ENCODE measurements at places on chromosomes 6 and 20.
A peak's percentile ranks its signal among the peaks of the same experiment; 100 is the strongest.

- DNase-seq: no peak
Observed at GRCh38 chr20:43349841-43350240, 107.9 kb upstream of the SRSF6 start.

- no peak for DNase-seq
Observed at GRCh38 chr6:161486361-161487216, 212.7 kb upstream of the AGPAT4 start.

DNA sequence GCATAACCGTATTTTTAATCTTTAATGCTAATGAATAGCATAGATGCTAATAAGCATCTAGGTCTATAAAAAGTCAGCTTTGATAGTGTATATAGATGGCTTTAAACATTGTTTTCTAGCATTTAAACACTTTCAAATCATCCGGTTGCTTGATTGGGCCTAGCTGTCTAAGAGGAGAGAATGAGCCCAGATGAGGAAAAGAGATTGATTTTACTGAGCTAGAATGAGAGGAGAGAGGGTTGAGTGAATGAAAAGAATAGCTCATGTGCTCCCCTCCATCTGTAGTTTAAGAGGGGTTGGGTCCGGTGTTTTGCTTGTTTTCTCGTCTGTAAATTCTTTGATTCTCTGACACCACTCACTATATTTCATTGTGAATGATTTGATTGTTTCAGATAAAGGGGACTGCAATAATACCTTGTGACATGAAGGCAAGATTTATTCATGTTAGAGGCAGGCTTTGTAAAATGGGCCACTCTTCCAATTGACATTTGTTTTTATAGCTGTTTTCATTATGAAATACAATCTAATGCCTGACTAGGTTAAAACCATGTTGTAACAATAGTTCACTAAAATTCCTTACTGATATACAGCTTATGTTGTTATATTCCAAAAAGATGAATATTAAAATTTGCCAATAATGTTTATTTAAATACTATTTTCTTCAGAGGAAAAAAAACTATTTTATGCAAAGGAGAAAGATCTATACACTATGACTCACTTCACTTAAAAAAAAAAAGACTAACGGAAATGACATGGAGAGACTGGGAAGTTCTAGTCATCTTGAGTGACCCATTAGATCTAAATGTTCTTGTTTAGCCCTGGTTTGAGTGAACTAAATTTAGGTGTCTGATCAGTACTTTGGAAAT lies 3.2 kb downstream of the PTPN1 start:
- no peak for DNase-seq

GRCh38 chr20:36318166-36318565 lies 12.0 kb downstream of the DLGAP4 start:
- DNase-seq: no peak

DNA sequence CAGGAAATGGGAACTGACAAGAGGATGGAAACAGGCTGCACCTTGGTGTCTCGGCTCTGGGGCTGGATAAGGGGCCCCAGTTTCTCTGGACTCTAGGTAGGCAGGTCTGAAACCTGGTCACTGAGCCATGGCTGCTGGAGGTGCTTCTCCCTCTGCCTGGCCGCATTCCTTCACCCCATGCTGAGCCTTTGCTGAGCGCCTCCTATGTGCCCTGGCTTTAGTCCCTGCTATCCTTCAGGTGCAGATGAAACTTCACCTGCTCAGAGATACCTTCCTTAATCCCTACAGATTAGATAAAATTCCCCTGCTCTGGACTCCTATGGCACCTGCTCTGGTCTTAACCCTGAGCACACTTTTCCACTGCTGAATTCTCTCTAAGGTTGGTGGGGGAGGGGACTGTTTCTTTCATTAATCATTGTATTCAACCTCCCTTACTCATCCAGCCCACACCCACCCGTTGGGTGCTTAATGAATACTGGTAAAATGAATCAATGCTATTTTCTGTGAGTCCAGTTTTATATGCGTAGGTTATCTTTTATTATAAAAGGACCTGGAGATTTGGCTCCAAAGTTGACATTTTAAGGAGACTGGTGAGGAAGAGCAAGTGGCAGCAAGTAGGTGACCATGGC lies 19.3 kb downstream of the MYLK4 start:
- no peak for DNase-seq

DNA sequence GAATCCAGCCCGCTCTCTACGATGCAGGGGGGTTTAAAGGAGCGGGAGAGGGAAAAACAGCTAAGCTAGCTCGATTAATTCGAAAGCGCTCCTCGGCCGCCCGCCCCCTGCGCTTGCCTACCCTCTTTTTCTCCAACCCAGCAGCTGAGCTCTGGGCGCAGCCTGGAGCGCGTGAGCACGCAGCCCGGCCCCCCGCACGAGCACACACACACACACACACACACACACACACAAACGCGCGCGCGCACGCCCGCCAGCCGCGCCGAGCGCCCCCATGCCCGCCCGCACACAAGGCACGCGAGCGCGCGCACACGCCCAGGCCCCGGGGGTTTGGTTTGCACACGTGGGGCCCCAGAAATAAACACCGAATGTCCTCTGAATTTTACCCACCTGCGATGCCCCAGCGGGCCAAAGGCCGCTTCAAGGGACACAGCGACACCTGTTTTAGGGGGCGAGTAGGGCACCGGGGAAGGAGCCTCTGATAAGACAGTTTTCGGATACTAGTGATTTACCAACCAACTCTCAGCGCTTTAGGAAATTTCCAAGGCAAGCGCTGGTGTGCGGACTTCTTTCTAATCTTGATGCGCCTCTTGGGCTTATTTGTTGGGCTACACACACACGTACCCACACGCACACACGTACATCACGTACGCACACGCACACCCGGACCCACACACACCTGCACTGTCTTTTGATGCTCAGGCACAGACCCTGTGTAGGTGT lies 802 bp upstream of the NRN1 start:
- DNase-seq: peak; percentile 36

DNA sequence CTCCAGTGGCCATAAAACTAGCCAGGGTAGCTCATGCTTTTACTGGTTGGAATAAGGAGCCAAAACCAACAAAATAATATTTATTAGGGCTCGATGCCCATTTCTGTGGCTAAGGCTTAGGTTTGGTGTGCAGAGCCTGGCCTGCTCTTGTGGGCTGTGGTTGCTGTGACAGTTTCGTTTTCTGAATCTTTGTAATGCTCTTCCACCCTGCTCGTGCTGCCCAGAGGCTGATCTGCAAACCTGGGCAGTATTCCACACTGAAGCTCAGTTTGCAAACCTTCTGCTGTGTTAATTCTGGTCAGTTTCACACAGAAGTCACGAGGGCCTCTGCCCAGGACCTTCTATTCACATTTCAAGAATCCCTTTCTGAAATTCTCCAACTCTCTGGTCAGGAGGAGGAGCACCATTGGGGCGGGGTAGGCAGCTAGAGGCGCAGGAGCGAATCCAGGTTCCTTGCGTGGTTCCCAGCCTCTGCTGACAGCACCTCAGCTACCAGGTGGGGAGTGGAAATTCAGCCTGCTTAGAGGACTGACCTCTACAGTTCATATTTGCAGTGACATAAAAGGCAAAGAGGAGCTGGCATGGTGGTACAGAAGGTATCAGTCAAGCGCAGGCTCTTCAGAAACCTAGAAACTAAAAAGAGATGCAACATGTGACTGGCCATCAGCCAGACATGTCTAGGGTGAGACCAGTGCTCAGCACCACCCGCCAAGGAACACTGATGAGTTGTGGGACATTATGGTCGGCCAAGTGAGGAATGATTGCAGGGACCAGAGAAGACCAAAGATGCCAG lies 14.3 kb upstream of the C20orf144 start:
- no peak for DNase-seq

GRCh38 chr20:60403105-60403741 lies 445.0 kb downstream of the CDH26 start:
- DNase-seq: no peak

DNA sequence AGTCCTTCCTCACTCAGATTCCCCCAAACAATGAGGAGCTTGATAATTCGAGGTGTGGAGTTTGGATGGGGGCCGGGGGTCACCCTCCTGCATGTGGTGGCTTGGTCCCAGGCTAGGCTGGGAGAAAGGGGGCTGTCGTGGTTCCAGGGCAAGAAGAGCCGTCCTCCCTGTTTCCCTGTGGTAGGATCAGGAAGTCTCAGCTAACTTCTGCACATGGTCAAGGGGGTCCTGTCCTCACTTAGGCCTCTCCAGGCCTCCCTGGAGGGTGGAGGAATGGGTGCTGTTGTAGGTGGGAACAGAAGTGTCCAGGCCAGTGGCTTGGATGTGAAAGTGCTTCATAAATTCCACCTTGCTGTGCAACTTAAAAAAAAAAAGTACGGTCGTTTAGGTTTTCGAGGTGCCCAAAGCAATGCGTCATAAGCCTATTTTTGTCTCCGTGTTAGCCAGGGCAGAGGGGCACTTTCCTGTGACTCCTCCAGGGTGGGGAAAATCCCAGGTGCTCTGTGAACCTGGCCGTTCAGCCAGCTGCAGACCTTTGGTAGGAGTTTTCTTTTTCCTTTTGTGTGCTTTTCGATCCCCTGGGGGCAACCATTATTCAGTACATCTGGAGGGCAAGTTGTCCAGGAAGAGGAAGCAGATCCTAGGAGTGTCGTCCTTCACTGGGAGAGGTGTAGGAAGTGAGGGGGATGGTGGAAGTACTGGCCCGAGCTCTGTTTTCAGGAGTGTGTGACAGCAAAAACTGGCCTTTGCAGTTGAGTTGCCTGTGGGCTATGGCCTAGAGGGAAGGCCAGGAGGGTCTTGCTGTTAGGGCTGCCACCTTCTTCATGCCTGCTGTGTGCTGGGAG lies 9.6 kb downstream of the IGF2R start:
- DNase-seq: no peak

DNA sequence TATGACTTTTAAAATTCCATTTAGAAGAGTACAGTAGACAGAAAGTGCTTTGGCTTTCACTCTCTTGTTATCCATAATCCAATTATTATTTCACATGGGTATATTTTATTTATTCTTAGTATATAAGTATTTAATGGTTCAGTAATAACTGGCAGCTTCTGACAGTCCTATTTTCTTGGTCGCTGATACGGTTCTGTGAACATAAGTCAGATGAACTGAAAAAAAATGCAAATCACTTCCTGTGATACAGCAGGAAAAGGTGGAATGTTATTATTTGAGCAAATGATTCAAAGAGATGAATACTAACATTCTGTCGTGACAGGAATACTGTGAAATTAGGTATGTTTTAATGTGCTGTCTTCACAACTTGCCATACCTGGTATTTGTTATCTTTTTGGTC lies 132.3 kb downstream of the ARHGAP18 start:
- DNase-seq: no peak

DNA sequence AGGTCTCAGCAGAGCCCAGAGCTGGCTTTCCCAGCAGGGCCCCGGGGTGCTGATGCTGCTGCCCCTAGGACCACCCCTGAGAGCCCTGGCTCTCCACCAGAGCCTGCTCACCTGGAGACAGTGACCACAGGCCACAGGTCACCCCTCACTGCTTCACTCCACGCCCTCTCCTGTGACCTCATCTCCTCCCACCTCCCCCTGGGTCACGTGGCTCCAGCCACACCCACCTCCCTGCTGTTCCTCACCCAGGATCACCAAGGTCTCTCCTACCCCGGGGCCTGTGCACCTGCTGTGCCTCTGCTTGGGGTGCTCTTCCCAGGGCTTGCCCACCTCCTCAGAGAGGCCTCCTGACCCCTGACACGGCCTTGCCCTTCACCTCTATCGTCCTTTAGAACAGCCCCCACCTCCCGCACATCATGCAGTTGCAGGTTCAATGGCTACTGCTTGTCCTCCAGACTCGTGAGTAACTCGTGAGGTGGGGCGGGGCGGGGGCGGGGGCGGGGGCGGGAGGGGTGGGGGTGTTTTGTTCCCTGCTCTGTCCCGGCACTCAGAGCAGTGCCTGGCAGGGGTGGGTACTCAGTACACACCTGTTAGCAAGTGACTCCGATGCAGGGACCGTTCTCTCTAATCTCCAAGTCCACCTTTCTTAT lies 468.0 kb downstream of the PREX1 start:
- DNase-seq: no peak

GRCh38 chr20:38050686-38051085 lies 17.1 kb downstream of the RPRD1B start:
- no peak for DNase-seq

DNA sequence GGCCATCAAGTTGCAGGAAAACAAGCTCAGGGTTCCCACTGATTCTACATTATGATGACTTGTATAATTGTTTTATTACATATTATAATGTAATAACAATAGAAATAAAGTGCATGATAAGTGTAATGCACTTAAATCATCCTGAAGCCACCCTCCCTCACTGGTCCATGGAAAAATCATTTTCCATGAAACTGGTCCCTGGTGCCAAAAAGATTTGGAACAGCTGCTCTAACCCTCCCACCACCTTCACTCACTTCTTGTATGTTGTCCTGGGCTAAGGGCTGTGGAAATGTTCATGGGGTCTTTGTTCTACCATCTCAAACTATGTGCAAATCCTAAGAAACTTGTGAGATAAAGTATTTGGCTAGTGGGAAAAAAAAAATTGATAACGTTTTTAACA lies 133.8 kb downstream of the LRRC1 start:
- no peak for DNase-seq

DNA sequence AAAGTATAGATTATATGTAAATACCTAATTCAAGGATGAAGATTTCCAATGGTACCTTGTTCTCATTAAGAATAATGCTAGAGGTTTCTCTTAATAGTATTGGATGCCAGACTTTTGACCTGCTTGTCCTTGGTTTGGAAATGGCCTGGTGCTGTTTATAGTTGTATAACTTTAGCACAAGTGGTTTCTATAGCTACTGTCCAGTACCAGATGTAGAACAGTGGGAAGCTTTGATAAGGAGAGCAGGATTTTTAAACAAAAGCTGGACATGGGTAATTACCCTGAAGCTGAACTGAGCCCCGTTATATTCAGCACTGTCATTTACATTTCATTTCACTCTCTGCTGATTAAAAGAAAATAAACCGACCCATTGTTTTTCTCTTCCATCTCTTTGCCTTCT lies 43.7 kb downstream of the TRMT11 start:
- no peak for DNase-seq

DNA sequence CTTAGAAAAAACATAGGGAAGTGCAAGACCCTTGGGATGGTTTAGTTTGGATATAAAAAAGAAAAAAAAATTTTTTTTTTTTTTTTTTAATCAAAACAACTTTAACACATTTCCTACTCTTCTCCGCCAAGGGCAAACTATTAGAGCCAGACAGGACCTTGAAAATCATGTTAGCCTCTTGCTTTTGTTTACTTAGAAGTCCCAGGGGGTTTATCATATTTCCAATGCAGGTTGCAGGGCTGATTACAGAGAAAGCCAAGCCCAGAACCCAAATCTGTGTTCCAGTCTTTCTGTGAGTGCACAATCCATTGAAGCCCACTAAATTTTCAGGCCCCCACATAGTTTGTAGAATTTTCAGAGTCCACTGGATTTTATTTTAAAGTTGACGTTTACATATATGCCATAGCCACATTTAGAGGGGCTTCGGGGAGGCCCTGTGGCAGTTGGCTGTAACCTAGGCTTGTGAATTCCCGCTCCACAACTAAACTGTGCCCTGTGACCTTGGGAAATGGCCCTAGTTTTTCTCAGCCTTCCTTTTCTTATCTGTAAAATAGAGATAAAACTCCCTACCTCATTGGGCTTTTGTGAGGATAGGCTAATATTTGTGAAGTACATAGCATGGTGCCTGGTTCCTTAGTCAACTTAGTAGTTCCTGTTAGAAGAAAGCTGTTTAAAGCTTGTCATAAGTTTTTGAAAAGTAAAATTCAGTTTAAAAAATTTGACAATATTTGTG lies 55.7 kb downstream of the NCOA7 start:
- peak; percentile 46 for DNase-seq
